GM23248 (cell line): ENCODE measurements at places on chromosomes 3 and 15. TPM values are rescaled to one million over a fixed set of nuclear protein-coding genes. Genes with fewer than 3 reads are reported as not detected.

The TMCO5A gene
- not detected in 2 replicates for total RNA-seq

The CDHR4 gene
- not detected in 2 replicates for total RNA-seq

The GADL1 gene
- 0.13 TPM in 1 of 2 replicates, not detected in the other for total RNA-seq

The MINAR1 gene
- total RNA-seq, result 1.3 and 1.6 TPM in 2 replicates

The FAM3D gene
- total RNA-seq, result not detected in 2 replicates

The SLC6A6 gene
- 10.6 and 13.4 TPM in 2 replicates for total RNA-seq

The LRRC31 gene
- not detected in 2 replicates for total RNA-seq

The ROPN1 gene
- not detected in 2 replicates for total RNA-seq

The MUSTN1 gene
- total RNA-seq, result not detected in 2 replicates

The CPNE9 gene
- total RNA-seq, result not detected in 2 replicates

The TUSC7 gene
- total RNA-seq, result not detected in 2 replicates

The ATP13A4 gene
- total RNA-seq, result not detected in 2 replicates

DNA sequence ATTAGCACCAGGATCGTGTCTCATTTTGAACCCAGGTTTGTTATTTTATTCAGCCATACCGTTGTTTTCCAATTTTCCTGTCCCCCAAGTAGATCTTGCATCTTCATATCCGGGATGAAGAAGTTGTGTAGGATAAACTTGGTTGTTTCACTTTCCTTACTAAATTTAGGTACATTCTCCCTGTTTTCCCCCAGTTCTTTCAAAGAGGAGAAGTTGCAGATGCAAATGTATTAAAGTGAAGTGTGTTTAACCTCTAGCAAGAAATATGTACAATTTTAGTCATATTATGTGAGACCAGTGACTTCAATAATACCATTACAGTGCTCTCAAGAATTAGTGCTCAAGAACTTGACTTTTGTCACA is 1.3 kb downstream of the ATXN7 start:
- DNase-seq, result no peak
- H3K4me3 ChIP-seq, result peak overlapping the region; percentile 86
- H3K4me1 ChIP-seq, result peaks cover 10% of the 10 kb centered on the region
- H3K36me3 ChIP-seq, result no peaks in the 10 kb centered on the region
- H3K27me3 ChIP-seq, result no peaks in the 10 kb centered on the region

GRCh38 chr3:81592101-81592500 is 169.3 kb downstream of the GBE1 start:
- no peak overlapping the region for H3K4me3 ChIP-seq
- H3K36me3 ChIP-seq, result peaks cover 43% of the 10 kb centered on the region
- H3K4me1 ChIP-seq, result no peaks in the 10 kb centered on the region; the same call in 1 of the 2 replicates
- no peak overlapping the region for H3K27ac ChIP-seq
- peak; percentile 60 for DNase-seq

DNA sequence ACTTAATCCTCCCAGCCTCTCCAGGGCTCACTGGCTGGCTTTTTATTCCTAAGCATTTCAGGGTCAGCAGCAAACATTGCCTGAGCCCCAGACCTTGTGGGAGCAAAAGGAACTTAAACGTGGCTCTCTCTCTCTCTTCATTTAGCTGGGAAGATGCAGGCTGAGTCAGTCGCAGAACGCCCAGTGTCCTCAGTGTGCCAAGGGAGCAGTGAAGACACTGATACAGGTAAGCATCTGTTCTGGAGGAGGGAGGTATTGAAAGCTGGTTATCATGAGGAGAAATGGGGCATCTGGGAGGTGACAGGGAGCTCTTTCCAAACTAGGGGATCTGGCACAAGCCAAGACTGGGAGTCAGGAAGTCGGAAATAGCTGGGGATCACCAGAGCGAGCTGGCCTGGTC is 4.3 kb downstream of the RHOV start:
- H3K4me3 ChIP-seq, result no peak overlapping the region
- DNase-seq, result no peak
- peaks cover 8% of the 10 kb centered on the region for H3K27me3 ChIP-seq
- no peak overlapping the region for H3K27ac ChIP-seq
- H3K36me3 ChIP-seq, result no peaks in the 10 kb centered on the region

DNA sequence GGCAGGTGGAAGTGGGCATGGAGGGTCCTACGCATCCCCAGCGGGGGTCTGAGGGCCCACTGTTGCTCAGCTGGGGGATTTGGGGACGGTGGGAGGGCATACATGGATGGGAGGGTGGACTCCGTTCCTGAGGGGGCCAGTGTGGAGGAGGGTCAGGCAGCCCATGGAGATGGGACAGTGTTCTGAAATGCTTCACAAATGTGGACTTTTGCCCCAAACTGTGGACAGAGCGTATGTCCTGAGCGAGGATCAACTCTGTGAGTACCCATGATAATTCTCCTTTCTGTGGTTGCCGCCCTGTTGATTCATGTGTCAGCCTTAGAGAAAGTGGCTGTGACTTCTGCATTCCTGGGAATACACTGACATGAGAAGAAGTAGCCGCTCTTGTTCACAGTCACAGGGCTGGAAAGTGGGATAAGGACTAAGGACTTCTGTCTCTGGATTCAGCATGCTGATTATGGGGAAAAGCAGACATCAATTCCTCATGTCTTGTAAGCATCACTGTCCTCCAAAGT is 33.4 kb downstream of the SMAD3 start:
- no peaks in the 10 kb centered on the region for H3K27me3 ChIP-seq
- no peaks in the 10 kb centered on the region; the same call in 1 of the 2 replicates for H3K36me3 ChIP-seq
- peak; percentile 75 for DNase-seq
- peak overlapping the region; percentile 96 for H3K27ac ChIP-seq
- peaks cover 51% of the 10 kb centered on the region for H3K4me1 ChIP-seq

GRCh38 chr3:146374146-146374545 is 95.2 kb downstream of the PLSCR2 start:
- no peaks in the 10 kb centered on the region for H3K36me3 ChIP-seq
- H3K27me3 ChIP-seq, result no peaks in the 10 kb centered on the region
- H3K4me1 ChIP-seq, result 0 out of 2 replicates have a peak, but pooled peaks cover 11% of the 10 kb centered on the region
- H3K27ac ChIP-seq, result no peak overlapping the region
- no peak overlapping the region for H3K4me3 ChIP-seq
- peak; percentile 28 for DNase-seq

GRCh38 chr15:58378241-58379085 is 53.3 kb upstream of the LIPC start:
- H3K27ac ChIP-seq, result no peak overlapping the region
- H3K27me3 ChIP-seq, result no peaks in the 10 kb centered on the region
- peaks cover 4% of the 10 kb centered on the region; the same call in 1 of the 2 replicates for H3K4me1 ChIP-seq
- no peaks in the 10 kb centered on the region for H3K36me3 ChIP-seq

DNA sequence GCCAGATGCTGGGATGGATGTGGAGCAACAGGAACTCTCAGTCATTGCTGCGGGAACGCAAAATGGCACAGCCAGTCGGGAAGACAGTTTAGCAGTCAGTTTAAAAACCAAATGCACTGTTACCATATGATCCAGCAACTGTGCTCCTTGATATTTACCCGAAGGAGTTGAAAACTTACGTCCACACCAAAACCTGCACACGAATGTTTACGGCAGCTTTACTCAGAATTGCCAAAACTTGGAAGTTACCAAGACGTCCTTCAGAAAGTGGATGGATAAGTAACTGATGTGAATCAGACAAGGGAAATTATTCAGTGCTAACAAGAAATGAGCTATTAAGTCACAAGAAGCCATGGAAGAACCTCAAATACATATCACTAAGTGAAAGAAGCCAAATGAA is 36.1 kb upstream of the SLC41A3 start:
- H3K36me3 ChIP-seq, result no peaks in the 10 kb centered on the region
- H3K27me3 ChIP-seq, result peaks cover 40% of the 10 kb centered on the region
- no peak overlapping the region for H3K27ac ChIP-seq

GRCh38 chr15:88375234-88375927 is 91.8 kb downstream of the MRPL46 start:
- peak; percentile 90 for DNase-seq
- no peaks in the 10 kb centered on the region for H3K27me3 ChIP-seq

- H3K27me3 ChIP-seq, result no peaks in the 10 kb centered on the region
- DNase-seq, result no peak
- no peak overlapping the region for H3K27ac ChIP-seq
- no peaks in the 10 kb centered on the region for H3K36me3 ChIP-seq
- no peaks in the 10 kb centered on the region for H3K4me1 ChIP-seq
Observed at GRCh38 chr3:8094415-8094814, 407.2 kb upstream of the LMCD1 start.

- no peaks in the 10 kb centered on the region for H3K36me3 ChIP-seq
- no peak overlapping the region for H3K27ac ChIP-seq
Observed at GRCh38 chr3:171350364-171350763, 109.8 kb downstream of the TNIK start.

GRCh38 chr3:163056874-163057497 is 1560.4 kb downstream of the OTOL1 start:
- DNase-seq, result peak; percentile 49
- H3K4me3 ChIP-seq, result no peak overlapping the region
- H3K4me1 ChIP-seq, result peaks cover 10% of the 10 kb centered on the region; the same call in 1 of the 2 replicates

- no peak overlapping the region for H3K4me3 ChIP-seq
- H3K27me3 ChIP-seq, result 0 out of 2 replicates have a peak, but pooled peaks cover 3% of the 10 kb centered on the region
- no peak overlapping the region for H3K27ac ChIP-seq
- DNase-seq, result no peak
Observed at GRCh38 chr3:10771486-10772270, 44.4 kb upstream of the SLC6A11 start.

DNA sequence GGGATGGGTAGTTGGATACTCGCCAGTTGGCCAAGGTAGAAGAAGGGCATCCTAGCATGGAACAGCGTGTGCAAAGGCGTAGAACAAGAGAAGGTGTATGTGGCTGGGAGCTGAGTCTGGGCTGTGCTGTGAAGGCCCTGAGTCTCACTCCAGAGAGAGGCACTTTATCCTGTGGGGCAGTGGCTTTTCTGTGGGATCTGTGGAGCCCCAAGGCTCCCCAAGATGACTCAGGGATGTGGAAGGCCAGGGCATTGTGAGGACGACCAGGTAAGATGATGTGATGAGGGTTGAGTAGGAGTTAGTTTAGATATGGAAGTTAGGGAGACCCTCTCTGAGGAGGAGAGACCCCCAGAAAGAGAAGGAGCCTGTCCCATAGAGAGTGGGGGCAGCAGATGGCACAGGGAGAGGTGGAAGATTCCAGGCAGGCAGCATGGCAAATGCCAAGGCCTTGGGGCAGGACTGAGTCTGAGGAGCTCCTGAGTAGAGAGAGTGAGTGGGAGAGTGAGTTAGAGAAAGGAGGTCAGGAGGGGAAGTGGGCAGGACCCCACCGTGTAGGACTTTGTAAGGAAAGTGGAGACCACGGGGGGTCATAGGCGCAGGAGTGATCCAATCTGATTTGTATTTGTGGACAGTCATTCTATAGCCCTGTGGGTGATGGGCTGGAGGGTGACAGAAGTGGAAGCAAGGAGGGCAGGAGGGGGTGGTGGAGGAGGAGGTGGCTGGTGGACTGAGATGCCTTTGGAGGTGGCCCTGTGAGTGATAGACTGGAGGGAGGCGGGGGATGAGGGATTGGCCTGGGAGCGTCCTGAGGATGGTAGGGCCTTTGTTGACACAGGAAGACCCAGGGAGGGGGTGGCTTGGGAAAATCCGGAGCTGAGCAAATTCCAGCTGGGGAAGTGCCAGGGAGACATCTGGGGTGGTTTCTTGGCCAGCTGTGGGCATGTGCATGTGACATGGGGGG is 50.3 kb downstream of the FBLN2 start:
- no peaks in the 10 kb centered on the region for H3K36me3 ChIP-seq
- peak; percentile 69 for DNase-seq
- no peak overlapping the region for H3K4me3 ChIP-seq
- peak overlapping the region; percentile 51 for H3K27ac ChIP-seq

- H3K27ac ChIP-seq, result no peak overlapping the region
- H3K27me3 ChIP-seq, result no peaks in the 10 kb centered on the region
- peaks cover 14% of the 10 kb centered on the region for H3K4me1 ChIP-seq
Observed at GRCh38 chr3:72418244-72418643, 430.0 kb downstream of the SHQ1 start.

DNA sequence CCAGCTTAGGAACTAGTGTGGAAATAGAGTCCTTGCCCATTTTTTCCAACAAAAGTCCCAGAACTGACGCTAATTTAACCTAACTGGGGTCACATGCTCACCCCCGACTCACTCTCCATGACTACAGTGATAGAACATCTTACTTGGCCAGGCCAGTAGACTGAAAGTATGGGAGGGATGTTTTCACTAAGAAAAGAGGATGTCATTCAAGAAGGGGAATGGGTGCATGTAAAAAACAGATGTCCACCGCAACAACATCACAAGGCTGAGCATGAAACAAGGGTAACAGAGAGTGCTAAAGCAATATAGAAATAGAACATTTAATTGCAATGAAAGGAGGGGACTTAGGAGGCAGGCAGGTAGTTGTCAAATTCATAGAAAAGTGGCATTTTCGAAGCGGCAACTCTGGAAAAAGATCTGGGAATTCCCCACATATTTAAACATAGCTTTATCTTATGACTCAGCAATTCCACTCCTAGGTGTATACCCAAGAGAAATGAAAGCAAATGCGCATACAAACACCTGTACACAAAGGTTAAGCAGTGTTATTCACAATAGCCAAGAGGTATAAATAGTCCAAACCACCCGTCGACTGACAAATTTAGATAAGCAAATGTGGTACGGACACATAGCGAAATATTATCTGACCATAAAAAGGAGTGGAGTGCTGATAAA is 41.1 kb upstream of the UBE2E2 start:
- no peak for DNase-seq
- H3K4me1 ChIP-seq, result peaks cover 9% of the 10 kb centered on the region
- H3K36me3 ChIP-seq, result no peaks in the 10 kb centered on the region
- H3K27me3 ChIP-seq, result 0 out of 2 replicates have a peak, but pooled peaks cover 9% of the 10 kb centered on the region

GRCh38 chr15:70880781-70881180 is 11.5 kb downstream of the THAP10 start:
- H3K4me3 ChIP-seq, result no peak overlapping the region
- peak; percentile 6 for DNase-seq
- peaks cover 12% of the 10 kb centered on the region for H3K4me1 ChIP-seq
- H3K36me3 ChIP-seq, result no peaks in the 10 kb centered on the region
- H3K27me3 ChIP-seq, result no peaks in the 10 kb centered on the region
- H3K27ac ChIP-seq, result no peak overlapping the region

GRCh38 chr3:152050903-152051302 is 177.5 kb downstream of the SUCNR1 start:
- H3K27ac ChIP-seq, result peak overlapping the region; percentile 77
- no peaks in the 10 kb centered on the region for H3K27me3 ChIP-seq
- no peaks in the 10 kb centered on the region for H3K36me3 ChIP-seq
- DNase-seq, result peak; percentile 32
- no peak overlapping the region for H3K4me3 ChIP-seq

GRCh38 chr3:84042399-84043106 is 916.2 kb upstream of the CADM2 start:
- no peaks in the 10 kb centered on the region for H3K27me3 ChIP-seq
- no peak overlapping the region for H3K27ac ChIP-seq
- no peaks in the 10 kb centered on the region for H3K36me3 ChIP-seq
- DNase-seq, result no peak

DNA sequence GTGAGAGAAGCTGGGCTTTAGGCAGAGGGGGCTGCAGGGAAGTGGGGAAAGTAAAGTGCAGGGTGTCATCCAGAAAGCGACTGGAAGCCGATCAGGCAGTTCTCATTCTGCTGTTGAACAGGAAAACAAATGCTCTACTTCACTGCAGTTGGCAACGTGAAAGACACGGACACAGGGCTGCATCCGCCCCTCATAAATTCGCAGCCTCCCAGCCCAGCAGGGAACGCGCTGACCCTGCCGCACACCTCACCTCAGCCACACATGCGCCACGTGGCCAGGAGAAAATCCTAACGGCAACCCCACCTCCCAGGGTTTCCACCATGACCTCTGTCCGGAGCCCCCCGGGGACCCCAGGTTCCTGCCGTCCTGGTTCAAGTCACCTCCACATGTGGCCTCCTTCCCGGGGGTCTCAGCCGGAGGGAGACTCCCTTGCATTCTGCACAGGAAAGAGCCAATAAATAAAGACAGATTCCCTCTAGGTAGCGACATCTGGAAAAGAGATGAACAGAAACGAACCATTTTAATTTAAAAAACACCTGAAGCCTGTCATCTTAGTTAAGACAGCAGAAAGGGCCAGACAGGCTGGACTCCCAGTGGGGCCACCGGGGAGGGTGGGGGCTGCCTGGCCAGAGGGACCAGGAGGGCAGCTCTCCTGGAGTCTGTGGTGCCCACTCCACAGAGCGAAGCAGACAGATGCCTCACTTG is 118.7 kb downstream of the TMEM266 start:
- H3K4me1 ChIP-seq, result peaks cover 22% of the 10 kb centered on the region
- H3K27ac ChIP-seq, result peak overlapping the region; percentile 61
- peak; percentile 35 for DNase-seq
- H3K27me3 ChIP-seq, result no peaks in the 10 kb centered on the region
